T-helper 22 cell (primary cell): ENCODE measurements at places on chromosomes 16 and 17.

DNA sequence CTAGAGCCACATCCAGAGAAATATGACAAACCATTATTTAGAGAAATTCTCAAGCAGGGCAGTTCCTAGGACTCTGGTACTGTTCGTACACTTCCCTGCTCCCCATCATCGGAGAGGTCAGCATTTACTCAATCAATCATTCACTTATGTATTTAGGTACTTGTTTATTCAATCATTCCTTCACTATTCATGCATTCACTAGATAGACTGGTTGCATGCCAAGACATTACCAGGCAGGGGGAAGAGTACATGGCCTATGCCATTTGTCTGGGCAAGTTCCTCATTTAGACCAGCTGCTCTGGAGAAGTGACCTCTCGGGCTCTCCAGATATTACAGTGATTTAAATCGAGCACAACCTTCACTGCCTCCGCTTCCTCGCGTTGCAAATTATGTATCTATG is 603.4 kb downstream of the KCNJ2 start:
- no peak for DNase-seq

GRCh38 chr17:80491478-80492342 is 15.3 kb upstream of the NPTX1 start:
- DNase-seq, result no peak

GRCh38 chr16:88727871-88728270 is 21.6 kb downstream of the CTU2 start:
- DNase-seq, result no peak

DNA sequence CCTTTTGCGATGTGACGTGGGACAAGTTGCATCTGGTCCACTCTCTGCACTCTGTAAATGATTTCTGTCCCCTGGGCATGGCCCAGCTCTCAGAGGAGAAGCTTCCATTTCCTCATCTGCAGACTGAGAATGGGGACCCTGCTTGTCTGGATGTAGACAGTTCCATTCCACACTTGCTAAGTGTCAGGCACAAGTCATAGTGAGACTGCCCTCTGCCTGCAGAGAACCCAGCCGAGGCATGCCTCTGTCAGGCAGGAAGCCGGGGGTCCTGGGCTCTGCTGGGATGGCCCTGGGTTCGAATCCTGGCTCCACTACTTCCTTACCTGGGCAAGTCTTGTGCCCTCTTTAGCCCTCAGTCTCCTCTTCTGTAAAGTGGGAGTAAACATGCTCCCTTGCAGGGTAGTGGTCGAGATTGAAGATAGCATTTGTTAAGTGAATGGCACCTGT is 4.1 kb downstream of the MAP2K3 start:
- DNase-seq, result no peak
